ENCODE measurements at places on chromosomes 5 and 9.

DNA sequence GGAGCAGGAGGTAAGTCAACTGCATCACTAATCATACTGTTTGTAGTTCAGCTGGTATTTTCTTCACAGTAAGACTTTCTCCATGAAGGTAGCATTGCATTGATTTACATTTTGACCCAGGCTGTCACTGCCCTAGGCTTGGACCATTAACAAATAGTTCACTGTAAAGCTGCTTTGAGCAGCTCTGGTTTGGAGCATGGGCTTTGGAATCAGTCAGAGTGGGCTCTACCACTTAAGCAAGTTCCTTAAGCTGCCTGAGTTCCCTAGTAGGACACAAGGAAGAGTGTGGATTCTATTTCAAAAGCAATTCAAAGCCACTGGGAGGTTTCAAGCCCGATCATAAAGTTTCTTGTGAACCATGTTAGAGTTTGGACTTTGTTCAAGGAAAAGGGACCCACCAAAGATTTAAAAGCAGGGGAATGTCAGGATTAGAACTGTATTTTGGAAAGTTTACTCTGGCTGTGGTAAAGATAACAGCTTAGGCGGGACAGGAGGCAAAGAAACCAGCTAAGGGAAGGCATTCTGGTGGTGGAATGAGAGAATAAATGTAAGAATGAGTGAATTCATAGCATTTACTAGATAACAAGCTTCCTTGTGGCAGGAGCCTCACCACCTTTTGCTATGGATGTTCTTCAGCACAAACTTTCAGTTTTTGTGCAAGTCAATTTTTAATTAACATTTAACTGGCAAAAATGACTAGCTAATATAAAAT, 12.3 kb upstream of the PANK3 start:
- DNase-seq, result no peak

- DNase-seq, result no peak
Measured at GRCh38 chr5:39464088-39464487, 39.3 kb upstream of the DAB2 start.

DNA sequence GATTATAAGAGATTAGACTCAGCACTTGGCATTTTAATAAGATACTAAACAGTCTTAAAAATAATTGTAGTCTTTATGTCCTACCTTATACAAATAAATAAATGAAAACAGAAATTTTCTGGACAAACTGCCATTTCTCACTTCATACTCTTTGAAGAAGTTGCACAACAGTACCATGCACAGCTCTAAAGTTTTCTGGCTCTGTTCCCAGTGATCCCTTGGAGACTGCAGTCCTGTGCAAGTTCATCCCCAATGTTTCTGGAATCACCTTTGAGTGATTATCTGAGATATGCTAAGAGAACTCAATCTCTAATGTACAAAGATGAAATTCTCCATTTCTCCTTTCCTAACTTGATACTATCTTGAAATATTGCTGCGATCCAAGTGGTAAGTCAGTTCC, 330.4 kb upstream of the EDIL3 start:
- no peak for DNase-seq

GRCh38 chr5:164073081-164073480, 567.7 kb downstream of the MAT2B start:
- no peak for DNase-seq

DNA sequence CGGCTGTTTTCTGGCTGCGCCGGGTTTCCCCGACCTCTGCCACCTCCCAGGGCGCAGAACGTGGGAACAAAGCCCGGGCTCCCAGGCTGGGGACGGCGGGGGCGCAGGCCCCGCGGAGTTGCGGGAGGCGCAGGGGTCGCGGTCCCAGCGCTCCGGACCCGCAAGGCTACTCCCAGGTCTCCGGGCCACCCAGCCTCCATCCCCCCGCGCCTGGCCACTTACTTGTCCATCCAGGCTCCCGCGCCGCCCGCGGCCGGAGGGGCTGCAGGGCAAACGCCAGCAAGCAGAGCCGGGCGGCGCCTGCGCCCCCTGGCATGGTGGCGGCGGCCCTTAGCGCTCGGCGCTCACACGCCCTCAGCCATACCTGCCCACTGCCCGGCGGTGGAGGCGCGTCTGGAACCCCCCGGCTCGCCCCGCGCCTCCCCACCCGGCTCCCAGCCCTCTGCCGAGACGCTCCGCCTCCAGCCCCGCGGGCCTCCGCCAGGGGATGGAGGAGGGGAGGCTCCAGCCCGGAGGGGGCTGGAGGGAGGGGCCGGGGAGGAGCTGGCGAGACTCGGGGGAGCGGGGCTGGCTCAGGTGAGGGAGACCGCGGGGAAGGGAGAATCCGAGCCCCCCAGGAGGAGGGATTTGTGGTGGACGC, at the start of gene ADAM19:
ADAM19 (minus strand) TSS at position 395 of the 640 bp plus-strand sequence; CDS start at position 316, 79 bp downstream.
- DNase-seq, result peak; percentile 82

DNA sequence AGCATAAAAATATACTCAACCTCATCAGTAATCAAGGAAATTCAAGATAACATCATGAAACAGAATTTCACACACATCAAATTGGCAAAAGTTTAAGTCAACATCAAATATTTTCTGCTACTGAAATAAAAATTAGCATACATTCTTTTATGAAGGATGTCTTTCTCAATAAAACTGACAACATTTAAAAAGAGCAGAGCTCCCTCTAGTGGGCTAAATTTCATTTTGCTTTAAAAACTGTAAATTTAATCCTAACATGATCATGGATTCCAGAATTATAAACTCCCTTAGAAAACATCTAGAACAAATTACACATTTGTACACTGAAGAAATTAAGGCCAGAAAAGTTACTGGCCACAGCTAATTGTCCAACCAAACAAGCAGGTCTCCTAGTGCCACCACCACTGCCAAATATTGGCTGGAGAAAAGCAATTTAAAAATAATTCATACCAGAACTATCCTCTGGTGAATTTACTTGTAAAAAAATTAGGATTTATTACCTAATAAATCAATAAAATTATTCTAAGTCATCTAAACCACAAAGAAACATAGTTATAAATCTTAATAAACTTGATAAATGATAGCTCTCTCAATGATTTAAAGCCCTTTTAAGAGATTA, 31.2 kb downstream of the DEPDC1B start:
- DNase-seq, result no peak

GRCh38 chr9:97985058-97985861, 2.1 kb downstream of the ANP32B start:
- DNase-seq, result no peak

DNA sequence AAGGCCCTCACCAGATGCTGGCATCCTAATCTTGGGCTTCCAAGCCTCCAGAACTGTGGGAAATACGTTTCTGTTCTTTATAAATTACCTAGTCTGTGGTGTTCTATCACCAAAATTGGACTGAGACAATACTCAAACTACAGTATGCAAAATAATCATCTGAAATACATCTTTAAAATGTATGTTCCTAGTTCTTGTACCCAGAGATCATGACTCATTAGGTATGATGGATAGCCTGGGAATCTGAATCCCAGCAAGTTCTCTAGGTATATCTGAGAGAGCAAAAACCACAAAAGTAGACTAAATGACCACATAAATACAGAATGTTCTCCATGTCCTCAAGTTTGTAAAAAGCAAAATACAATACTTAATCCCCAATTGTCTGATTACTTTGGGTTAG, 166.3 kb downstream of the YIPF5 start:
- no peak for DNase-seq

Measured in activated CD8-positive, alpha-beta memory T cell treated with anti-CD3 and anti-CD28 coated beads, Interleukin-2, amount 50 U/mL, for 48 hours (primary cell).